ENCODE measurements at places on chromosomes 6 and 20. TPM values are rescaled to one million over a fixed set of nuclear protein-coding genes. Genes with fewer than 3 reads are reported as not detected.

Gene LGSN
- 1.6 TPM for polyA plus RNA-seq

GRCh38 chr20:44571362-44571988, 10.9 kb upstream of the PKIG start:
- no peak for DNase-seq

GRCh38 chr20:15109494-15109893, 772.1 kb upstream of the FLRT3 start:
- DNase-seq = no peak

Gene FOXF2
- polyA plus RNA-seq = not detected
